ENCODE measurements at places on chromosomes 4 and X.

GRCh38 chr4:40403081-40403480, 67.9 kb downstream of the CHRNA9 start:
- no peak for DNase-seq

DNA sequence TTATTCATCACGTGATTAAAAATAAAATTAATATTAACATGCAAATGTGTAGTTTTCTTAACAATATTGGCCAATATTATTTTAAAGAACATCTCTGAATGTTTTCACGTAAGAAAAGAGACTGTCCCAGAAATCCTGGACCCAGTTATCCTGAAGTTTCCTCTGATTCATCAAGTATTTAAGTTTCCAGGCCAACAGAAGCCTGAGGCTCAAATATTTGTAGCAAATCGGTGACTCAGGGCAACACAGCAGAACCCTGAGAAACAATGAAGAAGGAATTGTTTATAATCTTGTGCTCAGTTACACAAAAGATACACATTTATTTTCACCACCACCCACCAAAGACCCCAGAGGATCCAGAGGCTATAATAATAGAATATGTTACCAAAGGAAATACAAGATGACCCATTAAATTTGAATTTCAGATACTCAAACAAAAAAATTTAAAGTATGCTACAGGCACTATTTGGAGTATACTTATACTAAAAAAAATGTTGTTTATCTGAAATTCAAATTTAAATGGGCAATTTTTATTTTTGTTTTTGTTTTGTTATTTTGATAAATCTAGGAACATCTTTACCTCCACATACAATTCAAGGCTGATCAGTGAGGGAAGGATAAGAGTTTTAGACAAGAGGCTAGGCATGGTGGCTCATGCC, 33.9 kb upstream of the SLC7A11 start:
- no peak for DNase-seq

- no peak for DNase-seq
Observed at GRCh38 chrX:46298821-46299220, 246.4 kb downstream of the ZNF674 start.

DNA sequence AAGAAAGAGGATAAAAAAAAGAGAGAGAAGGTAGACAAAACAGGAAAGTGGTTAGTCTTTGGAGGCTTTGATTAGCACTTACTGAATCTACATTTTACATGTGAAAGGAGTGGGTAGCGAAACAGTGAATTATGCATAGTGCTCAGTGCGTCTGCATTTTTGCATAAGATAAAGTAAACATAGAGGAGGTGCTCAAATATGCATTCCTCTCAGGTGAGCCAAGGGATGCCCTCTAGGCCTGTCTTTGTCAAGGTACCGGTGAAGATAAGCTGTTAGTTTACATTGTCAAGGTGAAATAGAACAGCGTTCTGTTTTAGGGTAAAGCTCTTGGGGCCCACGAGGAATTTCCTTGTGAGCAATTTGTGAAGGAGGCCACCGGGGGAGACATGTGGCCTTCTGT, 260.6 kb downstream of the TRIML1 start:
- no peak for DNase-seq

DNA sequence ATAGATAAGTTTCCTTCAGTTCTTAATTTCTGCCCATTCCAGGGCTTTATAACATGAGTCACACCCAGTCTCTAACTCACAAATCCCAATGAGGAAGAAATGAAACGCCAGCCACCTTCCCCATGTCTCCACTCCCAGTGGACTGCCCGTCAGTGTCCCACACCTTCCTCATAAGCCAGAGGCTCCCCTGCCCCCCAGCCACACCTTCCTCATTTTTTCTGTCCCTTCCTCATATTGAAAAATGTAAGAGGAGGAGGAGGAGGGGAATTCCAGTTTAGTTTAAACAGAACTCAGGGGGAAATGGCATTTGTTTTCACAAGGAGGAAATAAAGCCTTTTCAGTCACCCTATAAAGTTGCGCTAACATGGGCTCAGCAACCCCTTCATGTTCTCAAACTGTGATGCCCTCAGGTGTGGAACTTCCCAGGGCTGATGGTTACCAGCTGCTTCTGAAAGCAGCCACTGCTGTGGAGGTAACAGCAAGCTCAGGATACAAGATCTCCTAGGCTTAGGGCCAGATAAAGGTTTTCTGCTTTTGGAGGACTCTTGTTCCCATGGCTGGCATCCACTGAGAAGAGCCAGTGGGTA, 97.8 kb downstream of the PARM1 start:
- no peak for DNase-seq

GRCh38 chr4:22637306-22637705, 55.4 kb upstream of the GBA3 start:
- DNase-seq = no peak

GRCh38 chr4:47017494-47017893, 13.9 kb upstream of the GABRB1 start:
- DNase-seq = no peak

All from stimulated activated CD8-positive, alpha-beta memory T cell treated with anti-CD3 and anti-CD28 coated beads, Interleukin-15, amount 100 ng/mL, for 24 hours (primary cell).